ENCODE measurements at places on chromosomes 2 and 18.

- no peak for DNase-seq
Observed at GRCh38 chr2:190607657-190608357, 41.1 kb upstream of the NAB1 start.

- no peak for DNase-seq
Observed at GRCh38 chr2:149064856-149065630, 26.5 kb downstream of the LYPD6B start.

DNA sequence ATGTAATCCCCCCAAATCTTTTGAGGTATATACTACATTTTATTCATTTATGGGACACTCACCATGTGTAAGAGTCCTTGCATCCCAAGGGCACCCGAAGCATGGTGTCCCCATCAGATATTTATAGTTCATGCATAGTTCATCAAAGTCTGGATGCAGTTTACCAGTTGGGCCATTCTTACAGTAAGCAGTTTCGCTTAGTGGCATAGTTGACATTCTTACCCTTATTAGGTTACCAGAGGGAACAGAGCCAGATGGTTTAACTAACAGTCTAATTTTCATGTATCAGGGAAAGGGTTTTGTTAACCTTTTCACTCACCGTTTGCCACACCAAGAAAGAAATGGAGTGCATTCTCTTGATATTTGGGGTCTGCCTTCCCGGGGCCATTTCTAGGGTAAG is 7.1 kb downstream of the ZNF407 start:
- no peak for DNase-seq

- DNase-seq, result no peak
Observed at GRCh38 chr18:42641996-42642395, 473.5 kb downstream of the RIT2 start.

- no peak for DNase-seq
Observed at GRCh38 chr18:11520536-11520935, 88.9 kb upstream of the SLC35G4 start.

GRCh38 chr2:218671097-218671653 is 627 bp downstream of the RNF25 start:
- DNase-seq, result no peak

DNA sequence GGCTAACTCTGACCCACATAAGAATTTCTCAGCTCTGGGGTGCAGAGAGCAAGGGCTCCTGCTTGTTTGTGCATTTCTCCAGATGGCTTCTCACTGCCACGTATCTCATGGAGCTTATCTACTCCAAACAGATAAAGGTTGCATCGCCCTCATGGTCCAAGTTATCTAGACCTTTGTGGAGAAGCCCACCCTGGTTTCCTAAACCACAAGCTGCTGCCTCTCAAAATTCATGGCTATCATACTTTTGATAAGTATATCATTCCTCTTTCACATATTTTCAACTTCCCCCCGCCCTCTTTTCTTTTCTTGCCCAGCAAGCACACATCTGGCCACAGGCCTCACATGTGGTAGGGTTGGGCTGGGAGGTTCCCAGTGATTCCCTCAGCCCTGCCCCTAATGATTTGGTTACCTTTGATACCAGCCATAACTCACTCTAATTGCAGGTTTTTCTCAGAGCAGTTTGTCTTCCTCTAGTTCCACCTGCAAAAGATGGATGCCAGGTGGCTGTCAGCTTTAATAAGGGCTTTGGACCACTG is 146.0 kb downstream of the RHBDD1 start:
- no peak for DNase-seq
